ENCODE measurements at places on chromosomes 4 and X.

DNA sequence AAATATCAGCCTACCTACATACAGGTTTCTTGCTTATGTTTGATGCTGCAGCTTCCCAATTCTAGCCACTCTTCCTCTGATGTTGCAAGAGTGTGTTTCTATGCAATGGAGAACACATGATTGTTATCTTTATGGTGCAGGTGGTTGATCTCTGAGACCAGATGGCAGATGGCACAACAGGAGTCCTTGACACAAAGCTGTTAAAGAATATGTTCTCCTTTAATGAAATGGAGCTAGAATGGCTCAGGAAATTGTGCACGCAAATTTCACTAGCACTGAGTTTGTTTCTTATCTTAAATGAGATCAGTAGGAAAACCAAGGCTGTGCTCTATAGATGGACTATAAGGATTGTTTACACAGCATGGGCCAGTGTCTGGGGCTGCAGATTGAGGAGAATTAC lies 29.9 kb upstream of the TTC29 start:
- 0 out of 2 replicates have a peak, but pooled peaks cover 1% of the 10 kb centered on the region for H3K27me3 ChIP-seq
- no peaks in the 10 kb centered on the region for H3K36me3 ChIP-seq

- H3K36me3 ChIP-seq = no peaks in the 10 kb centered on the region
- H3K27me3 ChIP-seq = no peaks in the 10 kb centered on the region
- no peak overlapping the region for H3K27ac ChIP-seq
- no peaks in the 10 kb centered on the region for H3K4me1 ChIP-seq
- H3K4me3 ChIP-seq = no peak overlapping the region
Measured at GRCh38 chrX:112521676-112522075, 158.1 kb downstream of the LHFPL1 start.

DNA sequence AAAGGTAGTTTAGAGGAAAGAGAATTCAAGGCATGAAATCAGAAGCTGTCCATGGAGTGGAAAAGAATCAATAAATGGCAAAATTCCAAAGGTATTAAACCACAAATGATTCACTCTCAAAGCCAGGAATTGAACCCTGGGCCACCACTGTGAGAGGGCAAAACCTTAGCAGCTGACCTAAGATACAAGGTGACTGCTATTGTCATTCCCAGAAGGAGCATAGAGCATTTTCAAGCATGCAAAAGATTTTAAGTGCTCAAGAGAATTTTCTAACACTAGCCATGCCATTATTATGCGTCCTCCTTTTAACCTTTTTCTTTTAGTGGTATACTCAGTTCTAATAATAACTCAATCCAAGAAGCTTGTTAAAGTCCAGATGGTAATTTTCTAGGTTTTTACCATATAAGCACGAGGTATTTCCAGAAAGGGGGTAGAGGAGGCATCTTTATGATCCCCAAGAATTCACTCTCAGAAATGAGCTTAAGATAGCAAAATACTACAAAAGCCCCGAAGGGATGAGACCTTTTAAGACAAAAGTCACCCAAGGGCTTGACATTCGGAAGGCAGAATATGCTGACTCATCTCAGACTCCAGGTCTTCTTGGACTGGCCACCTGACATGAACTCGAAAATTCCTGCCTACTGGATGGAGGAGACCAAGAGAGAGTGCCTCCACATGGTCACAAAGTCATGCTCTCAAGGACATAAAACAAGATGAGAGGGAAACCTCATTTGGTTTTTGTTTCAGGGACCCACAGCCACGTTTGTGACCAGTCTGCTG lies 13.8 kb upstream of the PAGE5 start:
- H3K4me1 ChIP-seq = no peaks in the 10 kb centered on the region
- no peak for DNase-seq
- H3K27ac ChIP-seq = no peak overlapping the region
- H3K36me3 ChIP-seq = no peaks in the 10 kb centered on the region
- no peak overlapping the region for H3K4me3 ChIP-seq
- no peaks in the 10 kb centered on the region for H3K27me3 ChIP-seq

GRCh38 chr4:102387552-102388150 lies 42.4 kb upstream of the SLC39A8 start:
- no peak overlapping the region for H3K27ac ChIP-seq
- DNase-seq = no peak
- no peak overlapping the region for H3K4me3 ChIP-seq
- no peaks in the 10 kb centered on the region for H3K27me3 ChIP-seq
- peaks cover 24% of the 10 kb centered on the region for H3K4me1 ChIP-seq

DNA sequence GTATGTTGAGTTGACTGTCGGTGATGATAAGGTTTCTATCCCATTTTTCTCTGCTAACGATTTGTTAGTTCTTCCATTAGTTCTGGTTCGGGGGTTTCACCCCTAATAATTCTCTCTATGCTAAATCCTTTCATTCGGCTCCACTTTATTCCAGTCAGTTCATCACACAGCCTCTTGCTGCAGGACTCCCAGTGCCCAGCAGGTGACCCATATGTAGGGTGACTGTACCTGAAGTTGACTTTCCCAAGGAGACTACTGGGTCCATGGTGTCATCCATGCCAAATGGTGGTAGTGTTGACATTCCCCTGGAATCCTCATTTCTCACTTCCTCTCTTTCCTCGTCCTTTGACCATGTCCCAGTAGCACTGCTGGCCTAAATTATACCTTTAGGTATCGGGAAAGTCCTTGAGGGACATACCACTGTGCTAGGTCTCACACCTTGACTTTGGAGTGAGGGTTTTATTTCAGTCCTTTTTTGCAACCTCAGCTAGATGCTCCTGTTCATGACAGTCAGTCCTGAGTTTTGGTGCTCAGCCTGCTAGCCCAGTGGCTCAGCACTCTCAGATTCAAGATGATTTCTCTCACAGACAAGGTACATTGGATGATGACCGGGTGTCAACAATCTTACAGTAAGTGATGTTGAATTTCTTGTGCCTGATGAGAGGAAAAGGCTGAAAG lies 105.1 kb upstream of the ARHGAP24 start:
- H3K4me3 ChIP-seq = no peak overlapping the region
- H3K36me3 ChIP-seq = no peaks in the 10 kb centered on the region
- H3K4me1 ChIP-seq = no peaks in the 10 kb centered on the region
- peaks cover 3% of the 10 kb centered on the region for H3K27me3 ChIP-seq

- peak overlapping the region; percentile 73 for H3K4me3 ChIP-seq
- peaks cover 19% of the 10 kb centered on the region for H3K4me1 ChIP-seq
- no peaks in the 10 kb centered on the region for H3K36me3 ChIP-seq
- DNase-seq = peak; percentile 68
Measured at GRCh38 chr4:165325732-165326512, 1.5 kb upstream of the MSMO1 start.

DNA sequence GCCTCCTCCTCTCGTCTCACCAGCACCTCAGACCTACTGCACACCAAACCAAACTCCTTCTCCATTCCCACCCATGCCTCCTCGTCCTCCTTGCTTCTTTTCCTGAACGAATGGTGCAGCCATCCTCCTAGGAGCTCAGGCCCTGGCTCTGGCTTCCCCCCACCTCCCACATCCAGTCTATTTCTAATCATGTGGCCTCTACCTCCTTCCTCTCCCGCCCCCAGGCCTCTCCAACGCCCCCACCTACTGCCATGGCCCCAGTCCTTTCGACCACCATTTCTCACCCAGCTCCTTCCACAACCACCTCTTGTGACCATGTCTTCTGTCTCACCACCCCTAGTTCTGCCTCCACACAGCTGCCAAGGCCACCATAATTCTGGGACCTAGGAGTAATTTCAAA lies 127.1 kb downstream of the PJA1 start:
- 0 out of 2 replicates have a peak, but pooled peaks cover 4% of the 10 kb centered on the region for H3K4me1 ChIP-seq
- no peak overlapping the region for H3K4me3 ChIP-seq
- no peaks in the 10 kb centered on the region for H3K36me3 ChIP-seq
- no peak for DNase-seq

DNA sequence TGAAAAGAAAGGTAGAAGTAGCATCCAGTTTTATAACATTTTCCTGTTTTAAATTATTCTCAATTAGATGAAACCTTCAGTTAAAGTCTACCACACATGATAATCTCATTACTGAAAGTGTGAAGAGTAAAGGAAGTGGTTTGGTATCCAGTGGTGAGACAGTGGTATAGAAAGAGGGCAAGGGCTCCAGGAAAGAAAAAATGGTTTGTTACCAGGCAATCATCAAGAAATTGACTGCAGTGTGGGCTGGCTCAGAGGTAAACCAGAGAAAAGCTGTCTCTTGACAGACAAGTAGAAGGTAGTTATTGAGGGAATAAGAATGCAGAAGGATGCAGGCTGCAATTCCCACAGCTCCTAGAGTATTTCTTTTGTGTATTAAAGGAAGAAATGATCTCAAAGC lies 406.2 kb downstream of the TLL1 start:
- H3K4me3 ChIP-seq = no peak overlapping the region
- no peaks in the 10 kb centered on the region for H3K36me3 ChIP-seq
- H3K27ac ChIP-seq = no peak overlapping the region
- no peaks in the 10 kb centered on the region for H3K4me1 ChIP-seq
- H3K27me3 ChIP-seq = no peaks in the 10 kb centered on the region
- no peak for DNase-seq

- H3K27me3 ChIP-seq = no peaks in the 10 kb centered on the region
- H3K4me1 ChIP-seq = no peaks in the 10 kb centered on the region
- no peak overlapping the region for H3K4me3 ChIP-seq
- no peaks in the 10 kb centered on the region for H3K36me3 ChIP-seq
- no peak overlapping the region for H3K27ac ChIP-seq
- DNase-seq = no peak
Measured at GRCh38 chrX:38893441-38893840, 92.2 kb downstream of the MID1IP1 start.

- H3K4me3 ChIP-seq = peak overlapping the region; percentile 83
- H3K27ac ChIP-seq = peak overlapping the region; percentile 88
- peaks cover 43% of the 10 kb centered on the region for H3K36me3 ChIP-seq
- peaks cover 29% of the 10 kb centered on the region for H3K4me1 ChIP-seq
- DNase-seq = peak; percentile 70
- H3K27me3 ChIP-seq = no peaks in the 10 kb centered on the region
Measured at GRCh38 chr4:113979905-113980615, 613 bp upstream of the ARSJ start.

DNA sequence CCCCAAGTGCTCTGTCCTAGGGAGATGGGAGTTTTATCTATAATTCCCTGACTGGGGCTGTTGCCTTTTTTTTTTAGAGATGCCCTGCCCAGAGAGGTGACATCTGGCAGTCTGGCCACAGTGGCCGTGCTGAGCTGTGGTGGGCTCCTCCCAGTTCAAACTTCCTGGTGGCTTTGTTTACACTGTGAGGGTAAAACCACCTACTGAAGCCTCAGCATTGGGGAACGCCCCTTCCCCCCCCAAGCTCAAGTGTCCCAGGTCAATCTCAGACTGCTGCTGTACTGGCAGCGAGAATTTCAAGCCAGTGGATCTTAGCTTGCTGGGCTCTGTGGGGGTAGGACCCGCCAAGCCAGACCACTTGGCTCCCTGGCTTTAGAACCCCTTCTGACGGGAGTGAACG lies 38.3 kb upstream of the CBLL2 start:
- no peaks in the 10 kb centered on the region for H3K4me1 ChIP-seq
- no peak overlapping the region for H3K4me3 ChIP-seq
- no peaks in the 10 kb centered on the region for H3K36me3 ChIP-seq
- no peaks in the 10 kb centered on the region for H3K27me3 ChIP-seq

DNA sequence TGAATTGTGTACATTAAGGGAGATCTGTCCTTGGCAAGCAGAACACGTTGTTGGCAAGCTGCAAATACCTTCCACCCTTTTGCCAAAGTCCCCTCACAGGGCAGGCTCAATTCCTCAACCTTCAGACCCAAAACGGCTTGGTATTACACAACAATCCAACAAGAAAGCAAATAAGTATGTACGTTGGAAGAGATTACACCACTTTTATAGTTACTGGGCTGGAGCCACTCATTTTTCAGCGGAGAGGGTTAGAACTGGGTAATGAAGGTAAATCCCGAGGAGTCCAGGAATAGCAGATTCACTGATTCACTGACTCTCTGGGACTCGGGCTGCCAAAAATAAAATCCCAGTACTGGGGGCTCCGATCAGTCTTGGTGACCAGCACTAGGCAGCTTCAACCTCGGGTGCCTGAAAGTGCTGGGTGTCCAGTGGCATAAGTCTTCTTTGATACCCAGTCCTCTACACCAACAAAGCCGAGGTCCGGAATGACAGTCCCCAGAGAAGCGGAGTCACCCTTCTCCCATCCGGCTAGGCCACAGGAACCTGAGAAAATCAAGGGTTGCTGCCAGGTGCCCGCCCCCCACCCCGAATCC lies 587 bp downstream of the TIMM8A start:
- 0 out of 2 replicates have a peak overlapping the region, but pooled peaks have one; percentile 89 for H3K27ac ChIP-seq
- no peak for DNase-seq
- H3K4me1 ChIP-seq = peaks cover 5% of the 10 kb centered on the region
- no peaks in the 10 kb centered on the region for H3K36me3 ChIP-seq
- H3K4me3 ChIP-seq = peak overlapping the region; percentile 89

DNA sequence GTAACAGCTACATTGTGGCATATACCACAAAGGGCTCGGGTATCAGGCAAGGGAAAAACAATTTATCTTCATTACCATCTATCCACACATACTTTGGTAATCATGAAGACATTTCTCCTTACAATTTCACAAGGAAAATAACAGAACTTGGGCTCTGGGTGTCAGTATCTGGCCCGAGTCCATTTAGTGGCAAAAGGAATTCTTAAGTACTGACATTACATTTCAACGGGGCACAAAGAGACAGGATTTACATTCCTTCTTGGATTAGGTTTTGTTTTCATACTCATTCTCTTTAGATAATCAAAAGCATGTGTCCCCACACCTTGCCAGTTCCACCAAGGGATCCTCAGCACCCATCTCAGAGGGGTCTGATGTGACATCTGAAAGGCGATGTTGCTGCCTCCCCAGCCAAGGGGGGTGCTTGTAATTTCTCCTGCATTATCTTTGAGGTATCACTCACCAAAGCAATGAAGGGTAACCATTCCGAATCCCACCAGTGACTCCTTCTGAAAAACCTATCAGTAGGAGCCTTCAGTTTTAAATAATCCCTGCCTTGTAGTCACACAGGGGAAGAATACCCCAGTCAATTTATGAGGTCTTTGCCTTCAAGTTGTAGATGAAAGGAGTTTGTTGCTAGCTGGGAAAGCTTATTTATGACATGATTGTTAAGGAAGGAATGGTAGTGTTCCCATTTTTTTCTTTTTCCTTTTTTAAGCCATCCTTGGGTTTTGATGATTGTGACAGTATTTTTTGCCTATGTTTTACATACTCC lies 118.6 kb downstream of the PALLD start:
- H3K36me3 ChIP-seq = no peaks in the 10 kb centered on the region
- DNase-seq = peak; percentile 86
- no peaks in the 10 kb centered on the region for H3K27me3 ChIP-seq
- H3K4me1 ChIP-seq = peaks cover 71% of the 10 kb centered on the region
- H3K4me3 ChIP-seq = no peak overlapping the region

DNA sequence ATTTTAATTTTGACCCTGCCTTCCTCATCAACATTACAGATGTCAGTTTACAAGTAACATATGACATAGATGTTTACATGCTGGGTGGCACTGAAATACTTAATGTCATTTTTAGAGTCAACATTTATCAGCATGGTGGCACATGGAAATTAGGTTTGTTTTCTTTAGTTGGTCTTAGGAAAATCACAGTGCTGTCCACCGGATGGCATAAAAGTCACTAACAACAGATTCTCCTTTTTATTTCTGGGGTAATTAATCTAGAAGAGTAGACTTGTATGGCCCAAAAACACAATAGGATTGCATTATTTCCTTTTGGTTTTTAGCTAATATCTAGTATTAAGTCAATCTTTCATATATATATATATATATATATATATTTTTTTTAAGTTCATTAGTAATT lies 88.6 kb upstream of the HHIP start:
- no peaks in the 10 kb centered on the region for H3K36me3 ChIP-seq
- no peak overlapping the region for H3K4me3 ChIP-seq
- H3K4me1 ChIP-seq = no peaks in the 10 kb centered on the region
- no peak for DNase-seq

Measured in SJSA1 (cell line).